ENCODE measurements at places on chromosomes 7 and 10.
A peak's percentile ranks its signal among the peaks of the same experiment; 100 is the strongest.

DNA sequence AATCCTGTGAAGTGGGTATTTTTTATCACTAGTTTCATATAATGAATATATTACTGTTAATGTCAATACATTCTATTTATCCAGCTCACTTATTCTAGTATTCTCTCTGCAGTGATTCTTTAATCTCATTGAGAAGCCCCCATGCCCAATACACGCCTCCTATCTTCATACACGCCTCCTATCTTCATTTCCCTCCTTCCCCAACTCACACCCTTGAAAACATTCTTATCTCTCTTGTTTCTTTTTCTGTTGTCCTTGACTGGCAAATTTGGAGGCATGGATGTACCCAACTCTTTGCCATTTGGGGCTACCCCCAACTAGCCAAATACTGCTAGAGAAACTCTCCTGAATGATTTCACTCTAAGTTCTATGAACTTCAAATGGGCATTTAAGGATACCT lies 40.5 kb downstream of the ST8SIA6 start:
- no peak for DNase-seq

DNA sequence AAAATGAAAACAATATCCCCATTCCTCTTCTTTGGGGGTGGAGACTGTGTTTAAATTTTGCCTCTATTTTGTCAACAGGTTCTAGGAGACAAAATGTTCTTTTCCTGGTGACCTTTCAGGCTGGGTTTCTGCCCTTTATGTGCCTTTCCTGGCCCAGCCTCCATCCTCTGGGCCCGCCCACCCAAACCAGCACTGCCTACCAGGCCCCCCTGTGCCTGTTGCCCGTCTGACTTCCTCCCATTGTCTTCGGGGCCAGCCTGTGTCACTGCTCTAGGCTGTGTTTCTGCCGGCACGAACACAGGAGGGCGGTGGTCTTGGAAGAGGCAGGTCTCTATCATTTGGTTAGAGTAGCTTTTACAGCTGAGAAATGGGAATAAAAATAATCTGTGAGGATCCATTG lies 13.9 kb downstream of the TSPAN14 start:
- no peak for DNase-seq

DNA sequence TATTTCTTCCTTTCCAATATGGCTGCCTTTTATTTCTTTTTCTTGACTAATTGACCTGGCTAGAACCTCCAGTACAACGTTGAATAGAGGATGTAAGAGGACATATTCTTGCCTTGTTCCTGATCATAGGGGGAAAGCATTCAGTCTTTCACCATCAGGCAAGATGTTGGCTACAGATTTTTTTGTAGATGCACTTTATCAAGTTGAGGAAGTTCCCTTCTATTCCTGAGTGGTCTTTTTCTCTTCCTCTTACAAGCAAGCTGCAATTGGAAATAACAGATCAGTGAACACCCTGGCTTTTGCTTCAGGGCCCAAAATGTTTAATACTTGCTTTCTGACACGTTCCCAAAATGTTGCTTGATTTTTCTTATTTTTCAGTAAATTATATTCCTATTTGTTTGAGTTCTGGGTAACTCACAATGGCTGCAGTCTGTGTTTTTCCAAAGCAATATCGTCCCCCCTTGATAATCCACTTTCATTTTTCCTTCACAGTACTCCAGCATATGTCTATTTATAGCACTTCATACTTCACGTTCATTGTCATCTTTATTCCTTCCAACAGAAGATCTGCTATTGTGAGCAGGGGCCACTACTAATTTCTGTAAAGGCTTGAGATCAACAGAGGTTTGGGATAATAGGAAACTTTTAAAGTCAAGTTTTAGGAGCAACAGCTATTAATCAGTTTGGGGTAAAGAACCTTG lies 11.7 kb downstream of the CPEB3 start:
- DNase-seq, result no peak

DNA sequence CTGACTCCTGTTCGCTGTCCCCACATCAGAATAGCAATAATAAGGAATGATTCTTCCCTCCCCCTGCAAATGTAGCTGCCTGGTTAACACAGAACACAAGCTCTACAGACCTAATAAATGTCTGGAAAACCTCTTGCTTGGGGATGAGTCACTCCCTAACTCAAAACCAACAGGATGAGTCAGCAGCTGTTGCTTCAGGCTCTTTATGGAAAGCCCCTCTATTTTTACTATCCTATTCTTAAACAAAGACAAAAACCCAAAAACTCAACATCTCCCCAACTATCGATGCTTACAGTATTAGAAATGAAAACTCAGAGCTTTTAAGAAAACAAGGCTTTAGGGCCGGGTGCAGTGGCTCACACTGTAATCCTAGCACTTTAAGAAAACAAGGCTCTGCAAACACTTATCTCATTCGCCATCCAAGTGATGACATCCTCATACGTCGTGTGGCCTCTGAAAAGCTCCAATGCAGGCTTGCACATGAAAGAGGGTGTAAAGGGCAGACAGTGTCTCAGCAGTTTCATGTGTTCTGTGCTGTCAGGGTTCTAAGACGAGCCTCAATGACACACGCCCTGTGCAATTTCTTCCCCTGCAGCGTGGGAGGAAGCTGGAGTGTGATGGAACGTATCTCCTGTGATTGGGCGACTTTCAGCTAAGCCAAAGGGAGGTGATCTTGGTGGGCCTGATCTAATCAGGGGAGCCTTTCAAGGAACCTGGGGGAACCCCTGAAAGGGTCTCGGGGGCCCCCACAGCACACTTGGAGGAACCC lies 70.1 kb downstream of the AMZ1 start:
- DNase-seq, result no peak

GRCh38 chr7:22675421-22675820 lies 51.6 kb upstream of the IL6 start:
- no peak for DNase-seq

GRCh38 chr10:79505829-79506228 lies 6.5 kb upstream of the EIF5AL1 start:
- no peak for DNase-seq

DNA sequence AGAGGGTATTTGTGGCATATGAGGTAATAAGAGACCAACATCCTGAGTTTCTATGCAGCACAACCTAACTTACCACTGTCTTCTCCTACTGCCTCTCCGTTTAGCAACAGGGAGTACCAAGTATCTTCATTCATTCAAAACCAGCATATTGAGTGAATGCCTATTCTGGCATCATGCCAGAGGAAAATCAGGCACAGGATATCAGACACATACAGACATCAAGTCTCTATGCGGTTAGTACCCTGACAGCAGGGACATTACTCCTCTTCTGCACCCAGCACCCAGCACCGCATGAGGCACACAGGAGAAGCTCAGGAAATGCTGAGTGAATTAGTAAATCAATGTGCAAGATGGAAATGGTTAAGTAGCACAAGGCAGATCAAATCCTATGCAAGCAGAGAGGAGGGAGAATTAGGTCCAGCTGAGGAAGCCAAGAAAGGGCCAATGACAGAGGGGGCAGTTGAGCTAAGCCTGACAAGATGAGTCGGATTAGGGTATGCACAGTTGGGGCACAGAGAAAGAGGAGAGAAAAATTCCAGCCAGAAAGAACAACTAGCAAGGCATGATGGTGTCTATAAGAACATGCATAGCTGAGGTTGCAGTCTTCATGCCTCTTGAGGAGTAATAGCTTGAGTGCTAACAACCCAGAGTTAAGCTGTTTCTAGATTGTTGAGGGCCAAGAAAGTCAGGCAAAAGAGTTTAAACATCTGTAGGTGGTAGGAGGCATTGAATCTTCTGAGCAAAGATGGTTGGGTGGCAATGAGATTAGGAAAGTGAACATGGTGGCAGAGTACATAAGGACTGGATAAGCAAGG lies 146.0 kb downstream of the PLXNA4 start:
- DNase-seq, result no peak

GRCh38 chr7:3200504-3200903 lies 100.5 kb upstream of the SDK1 start:
- peak; percentile 15 for DNase-seq

DNA sequence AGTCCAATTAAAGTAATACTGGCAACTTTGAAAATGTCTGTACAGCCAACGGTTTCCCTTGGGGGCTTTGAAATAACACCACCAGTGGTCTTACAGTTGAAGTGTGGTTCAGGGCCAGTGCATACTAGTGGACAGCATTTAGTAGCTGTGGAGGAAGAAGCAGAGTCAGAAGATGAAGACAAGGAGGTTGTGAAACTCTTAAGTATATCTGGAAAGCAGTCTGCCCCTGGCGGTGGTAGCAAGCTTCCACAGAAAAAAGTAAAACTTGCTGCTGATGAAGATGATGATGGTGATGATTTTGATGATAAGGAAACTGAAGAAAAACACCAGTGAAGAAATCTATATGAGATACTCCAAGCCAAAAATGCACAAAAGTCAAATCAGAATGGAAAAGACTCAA lies 72.2 kb downstream of the ZNF783 start:
- no peak for DNase-seq

- no peak for DNase-seq
Measured at GRCh38 chr10:101351017-101351416, 2.9 kb upstream of the BTRC start.

DNA sequence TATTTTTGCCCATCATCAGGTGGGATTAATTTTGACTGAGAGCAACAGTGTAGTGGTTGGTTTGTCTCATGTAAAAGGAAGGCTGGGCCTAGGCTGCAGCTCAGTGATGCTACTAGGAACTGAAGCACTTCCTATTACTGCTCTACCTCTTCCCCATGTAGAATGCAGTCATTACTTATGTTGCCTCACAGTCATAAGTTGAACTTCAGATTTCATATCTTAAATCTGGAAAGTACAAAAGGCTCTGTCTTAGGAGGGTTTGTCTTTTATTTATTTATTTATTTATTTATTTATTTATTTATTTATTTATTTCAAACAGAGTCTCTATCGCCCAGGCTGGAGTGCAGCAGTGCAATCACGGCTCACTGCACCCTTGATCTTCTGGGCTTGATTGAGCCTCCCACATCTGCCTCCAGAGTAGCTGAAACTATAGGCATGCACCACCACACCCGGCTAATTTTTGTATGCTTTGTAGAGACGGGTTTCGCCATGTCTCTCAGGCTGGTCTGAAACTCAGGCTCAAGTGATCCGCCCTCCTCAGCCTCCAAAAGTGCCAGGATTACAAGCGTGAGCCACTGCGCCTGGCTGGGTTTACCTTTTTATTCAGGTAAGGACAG lies 721.7 kb upstream of the GALNT17 start:
- DNase-seq, result no peak

- no peak for DNase-seq
Measured at GRCh38 chr10:35259769-35260397, 76.4 kb upstream of the CCNY start.

- no peak for DNase-seq
Measured at GRCh38 chr10:108358912-108359311, 1194.4 kb upstream of the SORCS1 start.

GRCh38 chr10:44293842-44294241 lies 91.1 kb downstream of the CXCL12 start:
- no peak for DNase-seq

DNA sequence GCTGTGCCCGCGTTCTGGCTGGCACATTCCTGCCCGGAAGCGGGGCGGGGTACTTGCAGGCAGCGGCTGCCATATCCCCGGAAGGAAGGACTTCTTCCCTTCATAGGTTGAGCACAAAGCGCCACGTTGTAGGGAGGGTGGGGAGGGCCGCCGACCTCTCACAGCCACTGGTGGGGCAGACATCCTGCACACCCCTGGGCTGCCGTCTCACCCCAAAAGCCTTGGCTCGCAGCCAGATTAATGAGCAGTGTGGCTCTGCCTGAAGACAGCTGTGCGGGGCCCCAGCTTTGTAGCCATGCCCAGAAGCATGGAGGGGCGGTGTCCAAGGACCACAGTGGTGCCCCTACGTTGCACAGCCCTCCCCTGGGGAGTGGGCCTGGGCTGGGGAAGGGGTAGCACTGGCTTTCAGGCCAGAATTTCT lies 54.3 kb upstream of the DPYSL4 start:
- DNase-seq, result no peak

DNA sequence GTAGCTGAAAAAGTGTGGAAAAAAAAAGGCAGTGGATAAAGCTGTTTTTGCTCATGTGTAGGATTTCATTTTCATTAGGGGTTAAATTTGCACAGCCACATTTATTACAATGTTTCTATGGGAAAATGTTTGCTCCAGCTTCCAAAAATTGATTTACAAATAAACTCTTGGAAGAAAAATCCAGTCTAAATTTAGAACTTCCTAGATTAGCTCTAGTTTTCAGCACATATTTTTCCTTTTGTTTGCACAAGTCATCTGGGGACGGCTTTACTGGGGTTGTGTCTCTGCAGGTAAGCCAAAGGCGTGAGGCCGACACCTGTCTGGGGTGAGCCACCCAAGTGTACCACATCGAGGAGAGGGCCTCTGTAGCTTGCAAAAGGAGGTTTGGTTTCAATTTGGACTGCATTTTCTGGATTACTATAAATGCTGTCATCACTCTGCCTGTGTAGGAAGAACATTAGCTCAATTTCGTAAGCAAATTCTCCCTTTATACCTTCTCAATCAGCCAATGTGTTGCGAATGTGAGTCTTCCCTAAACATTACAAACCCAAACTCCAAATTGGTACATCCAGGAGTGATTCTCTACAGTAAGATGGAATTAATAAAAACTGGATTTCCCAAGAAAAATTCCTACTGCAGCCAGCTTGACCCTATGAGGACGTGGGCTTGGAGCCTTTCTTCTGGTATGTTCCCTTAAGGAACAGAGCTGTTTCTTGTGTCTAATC lies 89.5 kb upstream of the ZNF438 start:
- DNase-seq, result no peak

GRCh38 chr10:109676703-109677102 lies 246.6 kb downstream of the XPNPEP1 start:
- no peak for DNase-seq

GRCh38 chr7:158373476-158374133 lies 214.0 kb downstream of the PTPRN2 start:
- DNase-seq, result no peak

GRCh38 chr7:21947946-21948345 lies 2.2 kb upstream of the CDCA7L start:
- DNase-seq, result no peak

- no peak for DNase-seq
Measured at GRCh38 chr10:75941223-75941801, 509.9 kb downstream of the LRMDA start.

- DNase-seq, result peak; percentile 38
Measured at GRCh38 chr7:45177801-45178200, 20.2 kb downstream of the RAMP3 start.

- no peak for DNase-seq
Measured at GRCh38 chr7:130923930-130924329, 189.9 kb upstream of the KLF14 start.

GRCh38 chr10:110524859-110525232 lies 27.1 kb downstream of the DUSP5 start:
- no peak for DNase-seq

- no peak for DNase-seq
Measured at GRCh38 chr10:60963441-60964256, 19.7 kb upstream of the RHOBTB1 start.

Measured in left forelimb (tissue), 1 donor.